ENCODE measurements at places on chromosomes 2 and 18. TPM values are rescaled to one million over a fixed set of nuclear protein-coding genes. Genes with fewer than 3 reads are reported as not detected.

Gene MROH2A
- total RNA-seq, result not detected

Gene CCDC138
- 5.6 TPM for total RNA-seq

Gene KCNK3
- total RNA-seq, result not detected

Gene SPP2
- not detected for total RNA-seq

Gene SP140
- total RNA-seq, result 69.1 TPM

Gene IHH
- total RNA-seq, result not detected

Gene ANKZF1
- total RNA-seq, result 100 TPM

DNA sequence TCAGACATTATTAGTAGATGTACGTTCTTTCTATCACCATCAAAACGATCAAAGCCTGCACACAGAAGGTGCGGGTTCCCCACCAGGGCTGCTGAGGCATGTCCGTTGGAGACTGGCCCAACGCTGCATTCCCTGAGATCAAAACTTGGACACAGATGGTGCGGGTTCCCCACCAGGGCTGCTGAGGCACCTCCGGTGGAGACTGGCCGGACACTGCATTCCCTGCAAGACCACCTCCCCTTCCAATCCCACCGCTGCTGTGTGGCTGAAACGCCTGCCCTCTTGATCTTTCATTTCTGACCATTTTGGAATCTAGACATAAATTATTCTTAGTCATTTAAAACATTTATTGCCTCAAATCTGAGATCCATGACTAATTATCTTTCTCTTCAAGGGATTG lies 254.2 kb upstream of the SALL3 start:
- no peak overlapping the region for H3K27ac ChIP-seq
- H3K27me3 ChIP-seq, result no peaks in the 10 kb centered on the region
- H3K4me3 ChIP-seq, result no peak overlapping the region
- no peaks in the 10 kb centered on the region for H3K36me3 ChIP-seq
- DNase-seq, result no peak

GRCh38 chr2:160892204-160892603 lies 268.0 kb upstream of the TANK start:
- H3K27me3 ChIP-seq, result no peaks in the 10 kb centered on the region
- no peak for DNase-seq
- no peaks in the 10 kb centered on the region for H3K4me1 ChIP-seq
- no peak overlapping the region for H3K27ac ChIP-seq

GRCh38 chr18:80213182-80213581 lies 34.1 kb downstream of the PARD6G start:
- no peaks in the 10 kb centered on the region for H3K27me3 ChIP-seq
- H3K27ac ChIP-seq, result no peak overlapping the region
- no peaks in the 10 kb centered on the region for H3K36me3 ChIP-seq
- no peaks in the 10 kb centered on the region for H3K4me1 ChIP-seq

DNA sequence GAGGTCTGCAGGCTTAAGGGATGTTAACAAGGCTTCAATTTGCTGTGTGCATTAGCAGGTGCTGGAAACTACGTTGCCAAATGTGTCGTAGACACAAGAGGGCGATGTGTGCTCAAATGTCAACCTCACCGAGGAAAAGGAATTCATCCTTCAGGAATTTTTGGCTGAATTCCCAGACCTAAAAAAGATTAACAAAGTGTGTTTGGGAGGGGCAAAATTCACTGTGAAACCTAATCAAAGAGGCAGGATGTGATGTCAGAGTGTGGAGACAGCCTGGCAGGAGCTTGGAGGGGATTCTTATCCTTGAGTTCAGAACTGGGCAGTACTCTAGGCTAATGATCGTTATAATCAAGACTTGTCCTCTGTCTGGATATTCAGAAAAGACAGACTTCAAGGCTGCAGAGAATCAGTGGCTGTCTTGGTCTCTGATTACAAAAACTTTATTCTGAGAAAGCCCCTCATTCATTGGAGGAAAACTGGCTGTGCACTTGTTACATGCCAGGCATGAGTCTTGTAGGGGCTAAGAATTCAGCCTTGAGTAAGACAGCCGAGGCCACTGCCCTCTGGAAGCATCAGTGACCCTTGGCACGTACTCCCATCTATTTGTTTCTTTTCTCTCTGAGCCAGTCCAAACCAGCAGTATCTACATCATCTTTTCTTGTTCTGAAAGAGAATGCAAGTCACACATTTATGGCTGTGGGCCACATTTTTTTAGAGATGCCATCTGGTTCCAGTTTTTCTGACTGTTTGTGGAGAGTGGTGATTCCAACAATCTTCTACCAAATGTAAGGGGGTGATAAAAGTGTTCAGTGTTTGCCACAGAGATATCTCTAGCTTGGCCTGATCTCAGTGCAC lies 18.7 kb upstream of the SCYGR1 start:
- peaks cover 9% of the 10 kb centered on the region for H3K4me1 ChIP-seq
- H3K27ac ChIP-seq, result no peak overlapping the region
- no peaks in the 10 kb centered on the region for H3K27me3 ChIP-seq

DNA sequence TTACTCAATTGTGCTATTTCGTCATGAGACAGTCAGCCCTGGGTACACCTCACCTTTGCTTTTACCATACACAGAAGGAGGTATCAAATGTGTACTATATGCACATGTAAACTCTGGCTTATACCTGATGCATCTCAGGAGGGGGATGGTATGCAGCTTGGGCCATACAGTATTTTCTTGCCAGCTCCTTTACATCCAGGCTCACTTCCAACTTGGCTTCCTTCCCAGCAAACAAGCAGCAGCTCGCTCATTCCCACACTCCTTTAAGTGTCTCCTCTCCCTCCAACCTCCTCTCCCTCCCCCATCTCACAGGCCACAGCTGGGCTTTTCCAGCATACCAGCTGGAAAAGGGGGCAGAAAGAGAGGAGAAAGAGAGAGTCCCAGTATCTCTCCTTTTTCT lies 9.6 kb downstream of the MARCHF4 start:
- no peak for DNase-seq
- peaks cover 8% of the 10 kb centered on the region for H3K4me1 ChIP-seq
- H3K27ac ChIP-seq, result no peak overlapping the region
- no peak overlapping the region for H3K4me3 ChIP-seq

DNA sequence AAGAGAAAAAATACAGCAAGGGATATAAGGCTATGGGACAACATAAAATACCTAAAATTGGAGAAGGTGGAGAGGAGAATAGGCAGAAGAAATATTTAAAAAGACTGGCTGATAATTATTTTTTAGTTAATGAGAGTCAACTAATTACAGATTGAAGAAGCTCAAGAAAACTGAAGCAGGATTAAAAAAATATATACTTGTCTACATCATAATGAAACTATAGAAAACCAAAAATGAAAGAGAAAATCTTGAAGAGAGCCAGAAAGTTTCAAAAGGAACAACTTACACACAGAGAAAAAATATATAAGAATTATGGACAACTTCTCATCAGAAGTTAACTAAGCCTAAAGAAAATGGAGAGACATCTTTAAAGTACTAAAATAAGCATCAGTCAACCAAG lies 62.9 kb upstream of the APCDD1 start:
- H3K36me3 ChIP-seq, result no peaks in the 10 kb centered on the region
- no peaks in the 10 kb centered on the region for H3K4me1 ChIP-seq
- H3K27ac ChIP-seq, result no peak overlapping the region
- no peaks in the 10 kb centered on the region for H3K27me3 ChIP-seq
- DNase-seq, result no peak

DNA sequence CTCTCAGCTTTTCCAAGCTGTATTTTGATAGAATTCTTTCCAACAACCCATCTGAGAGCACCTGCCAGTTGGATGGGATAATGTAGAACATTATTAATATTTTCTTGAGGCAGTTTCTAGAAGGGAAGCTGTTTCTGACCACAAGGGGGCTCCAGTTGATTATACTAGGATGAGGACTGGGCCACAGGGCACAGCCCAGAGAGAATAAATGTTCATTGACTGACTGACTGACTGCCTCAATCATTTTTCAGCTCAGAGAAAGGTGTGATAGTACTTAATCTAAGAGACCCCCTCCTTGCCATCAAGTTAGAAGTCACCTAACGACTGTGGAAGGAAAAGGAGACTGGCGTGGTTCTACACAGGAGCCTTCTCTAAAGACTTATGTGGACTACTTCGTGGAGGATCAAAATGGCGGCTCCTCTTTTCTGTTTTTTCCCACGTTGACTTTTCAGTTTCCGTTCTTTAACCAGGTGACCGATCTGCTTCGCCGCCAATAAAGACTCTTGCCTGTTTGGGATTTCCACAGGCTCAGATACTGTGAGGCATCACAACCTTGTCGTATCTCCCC lies 31.9 kb upstream of the CREG2 start:
- H3K27me3 ChIP-seq, result no peaks in the 10 kb centered on the region
- H3K4me1 ChIP-seq, result no peaks in the 10 kb centered on the region
- H3K4me3 ChIP-seq, result no peak overlapping the region
- H3K36me3 ChIP-seq, result no peaks in the 10 kb centered on the region
- no peak for DNase-seq
- no peak overlapping the region for H3K27ac ChIP-seq

- H3K27me3 ChIP-seq, result no peaks in the 10 kb centered on the region
- no peak for DNase-seq
- H3K27ac ChIP-seq, result no peak overlapping the region
Measured at GRCh38 chr18:24995755-24996154, 356.2 kb downstream of the ZNF521 start.

GRCh38 chr2:79975791-79976565 lies 328.6 kb downstream of the LRRTM1 start:
- no peaks in the 10 kb centered on the region for H3K4me1 ChIP-seq
- no peak overlapping the region for H3K27ac ChIP-seq
- H3K36me3 ChIP-seq, result no peaks in the 10 kb centered on the region
- DNase-seq, result no peak

DNA sequence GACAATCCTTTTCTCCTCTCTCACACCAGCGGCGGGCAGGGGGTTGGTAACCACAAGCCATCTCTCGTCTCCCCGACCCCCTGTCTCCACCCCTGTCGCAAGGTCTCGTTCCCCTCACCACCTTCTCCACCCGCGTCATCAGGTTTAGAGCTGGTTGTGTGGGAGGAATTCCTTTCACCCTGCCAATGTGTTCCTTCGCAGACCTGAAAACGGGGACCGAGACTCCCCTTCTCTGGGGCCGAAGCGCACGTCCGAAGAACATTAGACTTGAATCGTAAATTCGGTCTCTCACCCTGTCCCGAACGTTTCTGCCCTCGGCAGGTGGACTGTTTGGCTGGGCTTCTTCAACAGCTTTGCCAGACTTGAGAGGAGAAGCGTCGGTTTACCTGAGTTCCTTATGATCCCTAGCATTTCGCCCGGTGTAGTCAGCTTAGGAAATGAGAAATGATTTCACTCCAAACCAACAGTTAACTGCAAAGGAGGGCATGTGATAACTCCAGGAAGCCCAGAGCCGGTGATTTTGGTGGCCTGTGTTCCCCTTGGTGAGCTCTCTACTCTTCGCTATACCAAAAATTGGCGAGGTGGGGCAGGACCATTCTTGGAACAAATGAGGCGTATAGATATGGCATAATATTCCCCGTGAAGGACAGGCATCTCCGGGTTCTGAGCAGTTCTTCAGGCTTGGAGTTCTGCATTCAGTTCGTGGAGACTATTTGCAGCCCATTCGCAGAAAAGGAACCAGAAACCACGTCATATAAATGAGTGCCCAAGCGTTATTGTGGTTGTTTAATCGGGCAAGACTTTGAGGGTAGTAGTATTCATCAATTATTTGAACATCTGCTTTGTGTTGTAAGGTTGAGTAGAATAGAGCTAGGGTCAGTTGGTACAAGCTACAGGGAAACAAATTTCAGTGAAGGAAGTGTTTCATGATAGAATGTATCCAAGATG lies 694 bp downstream of the CFAP36 start:
- H3K4me1 ChIP-seq, result peaks cover 16% of the 10 kb centered on the region
- peak overlapping the region; percentile 85 for H3K27ac ChIP-seq
- H3K36me3 ChIP-seq, result peaks cover 6% of the 10 kb centered on the region
- no peaks in the 10 kb centered on the region for H3K27me3 ChIP-seq
- no peak for DNase-seq
